ENCODE measurements at places on chromosomes 7 and 10. TPM values are rescaled to one million over a fixed set of nuclear protein-coding genes. Genes with fewer than 3 reads are reported as not detected.

Gene ASB10
- total RNA-seq, result not detected

DNA sequence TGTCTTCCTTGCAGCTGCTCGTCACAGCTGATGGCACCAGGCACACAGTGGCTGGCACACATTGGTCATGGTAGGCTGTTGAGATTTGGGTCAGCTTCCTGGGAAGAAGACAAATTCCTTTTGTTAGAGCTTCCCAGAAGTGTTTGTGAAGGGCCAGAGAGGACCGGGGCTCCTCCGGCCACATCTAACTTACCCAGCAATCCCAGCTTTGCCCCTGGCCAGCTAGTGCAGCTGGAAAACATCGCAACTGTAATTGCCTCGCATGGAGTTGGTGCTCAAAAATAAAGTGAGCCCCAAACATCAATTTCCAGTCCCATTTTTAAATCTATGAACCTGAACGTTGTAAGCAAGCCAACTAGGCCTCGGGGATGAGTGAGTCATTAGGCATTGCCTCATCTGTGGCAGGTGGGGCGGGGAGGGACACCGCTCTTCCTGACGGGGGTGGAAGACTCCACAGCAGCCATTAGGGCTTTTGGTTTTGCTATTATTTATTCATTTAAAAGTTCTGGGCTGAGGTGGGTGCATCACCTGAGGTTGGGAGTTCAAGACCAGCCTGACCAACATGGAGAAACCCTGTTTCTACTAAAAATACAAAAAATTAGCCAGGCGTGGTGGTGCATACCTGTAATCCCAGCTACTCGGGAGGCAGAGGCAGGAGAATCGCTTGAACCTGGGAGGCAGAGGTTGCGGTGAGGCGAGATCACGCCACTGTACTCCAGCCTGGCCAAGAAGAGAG is 12.4 kb downstream of the CPA5 start:
- DNase-seq, result peak; percentile 97

DNA sequence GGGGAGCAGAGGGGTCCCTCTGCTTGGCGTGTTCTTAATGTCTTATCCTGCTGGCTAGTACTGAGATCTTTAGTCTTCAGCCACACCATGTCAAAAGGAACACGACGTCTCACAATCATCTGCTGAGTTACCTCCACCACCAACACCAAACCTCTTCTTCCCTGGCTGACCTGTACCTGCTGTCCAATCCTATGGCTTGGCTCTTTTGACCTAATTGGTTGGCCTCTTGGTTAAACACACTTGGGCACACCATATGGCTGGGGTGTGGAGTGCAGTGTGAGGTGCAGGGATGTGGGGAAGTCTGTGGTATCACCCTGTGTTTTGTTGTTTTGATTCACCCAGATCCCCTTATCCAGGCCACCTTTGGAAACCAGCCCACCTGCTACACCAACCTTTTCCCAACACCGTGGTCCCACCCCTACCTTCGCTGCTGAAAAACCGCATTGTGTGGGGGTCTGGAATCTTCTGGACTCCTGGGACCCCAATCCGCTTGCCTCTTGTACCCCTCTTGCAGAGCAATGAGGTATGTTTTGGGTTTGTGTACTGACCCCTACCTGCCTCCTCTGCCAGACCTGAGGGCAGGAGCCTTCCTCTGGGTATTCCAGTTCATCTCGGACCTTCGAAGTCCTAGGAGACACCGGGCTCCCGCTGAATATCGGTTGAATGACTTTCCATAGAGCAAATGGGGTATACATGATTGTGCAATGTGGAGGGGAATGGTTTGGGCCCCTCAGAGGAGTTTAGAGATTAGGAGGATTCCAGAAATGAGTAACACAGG is 2.8 kb upstream of the LBX1 start:
- no peak for DNase-seq

DNA sequence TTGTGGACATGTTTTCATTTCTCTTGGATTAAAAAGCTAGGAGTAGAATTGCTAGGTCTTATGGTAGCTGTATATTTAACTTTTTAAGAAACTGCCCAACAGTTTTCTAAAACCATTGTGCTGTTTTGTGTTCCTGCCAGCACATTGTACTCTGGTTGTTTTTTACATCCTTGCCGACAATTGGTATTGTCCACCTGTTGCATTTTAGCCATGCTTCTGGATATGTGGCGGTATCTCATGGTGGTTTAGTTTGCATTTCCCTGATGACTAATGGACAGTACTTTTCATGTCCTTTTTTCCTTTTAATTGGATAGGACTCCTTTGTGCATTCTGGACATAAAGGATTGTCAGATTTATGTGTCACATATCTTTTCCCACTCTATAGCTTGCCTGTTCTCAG is 45.5 kb downstream of the STK17A start:
- peak; percentile 29 for DNase-seq

GRCh38 chr7:134729895-134730294 is 49.5 kb upstream of the CALD1 start:
- DNase-seq, result peak; percentile 42

GRCh38 chr10:36345807-36346206 is 703.7 kb upstream of the FZD8 start:
- DNase-seq, result peak; percentile 15

Gene OPN1SW
- not detected for total RNA-seq
